ENCODE measurements at places on chromosomes 1 and 21.

DNA sequence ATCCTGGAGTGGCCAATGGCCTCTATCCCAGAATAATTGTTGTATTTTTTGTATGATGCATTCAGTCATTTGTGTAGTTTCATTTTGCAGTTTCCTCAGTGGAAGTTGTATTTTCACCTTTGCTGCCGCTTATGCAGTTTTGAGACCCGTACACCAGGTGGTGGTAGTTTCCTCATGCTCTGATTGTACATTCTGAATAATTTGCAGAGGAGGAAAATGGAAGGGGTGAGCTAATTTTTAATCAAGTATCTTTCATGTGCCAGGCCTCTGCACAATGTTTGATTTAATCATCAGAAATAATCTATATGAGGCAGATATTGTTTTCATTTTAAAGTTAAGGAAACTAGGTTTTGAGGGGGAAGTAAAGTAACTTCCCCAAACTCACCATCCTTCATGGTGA, 29.5 kb downstream of the HLX start:
- DNase-seq: no peak

DNA sequence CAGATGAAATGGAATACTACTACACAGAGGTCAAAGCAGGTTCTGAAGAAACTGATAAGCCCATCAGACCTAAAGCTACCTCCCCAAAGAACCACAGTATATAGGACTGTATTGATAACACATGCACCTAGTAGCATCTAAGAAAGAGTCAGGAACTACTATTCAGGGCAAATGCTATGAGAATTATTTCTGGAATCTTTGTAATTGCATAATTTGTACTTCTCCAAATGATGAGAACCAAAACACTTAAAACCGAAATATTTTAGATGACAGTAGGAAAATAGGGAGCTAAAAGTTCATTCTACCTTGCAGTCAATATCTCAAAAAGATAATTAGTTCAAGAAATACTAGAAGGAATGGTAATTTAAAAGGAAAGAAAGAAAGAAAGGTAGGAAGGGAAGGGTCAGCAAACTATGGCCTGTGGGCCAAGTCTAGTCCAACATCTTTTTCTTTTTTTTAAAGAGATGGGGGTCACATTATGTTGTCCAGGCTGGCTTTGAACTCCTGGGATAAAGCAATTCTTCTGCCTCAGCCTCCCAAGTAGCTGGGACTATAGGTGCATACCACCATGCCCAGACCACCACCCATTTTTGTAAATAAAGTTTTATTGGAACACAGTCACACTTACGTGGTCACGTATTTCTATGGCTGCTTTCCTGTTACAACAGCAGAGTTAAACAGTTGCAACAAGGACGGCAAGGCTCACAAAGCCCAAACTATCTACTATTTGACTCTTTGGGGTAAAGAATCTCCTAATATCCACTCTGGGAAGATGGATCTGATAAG, 24.0 kb downstream of the EGLN1 start:
- DNase-seq: no peak

DNA sequence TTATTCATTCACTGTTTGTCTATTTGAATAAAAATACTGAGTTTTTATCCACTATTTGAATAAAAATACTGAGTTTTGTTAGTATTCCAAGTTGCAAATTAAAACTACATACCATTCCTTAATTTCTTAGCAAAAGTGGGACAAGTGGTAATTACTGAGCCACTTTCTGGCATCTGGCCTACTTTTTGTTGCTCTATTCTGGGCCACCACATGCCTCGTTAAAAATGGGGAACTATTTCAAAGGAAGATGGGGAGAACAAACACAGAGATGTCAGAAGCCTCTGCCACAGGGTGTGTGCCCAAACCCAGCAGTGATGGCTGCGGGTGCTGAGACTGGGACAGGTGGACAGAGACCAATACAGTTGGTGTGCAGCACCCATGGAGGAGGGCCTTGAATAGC, 14.6 kb downstream of the PIGP start:
- no peak for DNase-seq

DNA sequence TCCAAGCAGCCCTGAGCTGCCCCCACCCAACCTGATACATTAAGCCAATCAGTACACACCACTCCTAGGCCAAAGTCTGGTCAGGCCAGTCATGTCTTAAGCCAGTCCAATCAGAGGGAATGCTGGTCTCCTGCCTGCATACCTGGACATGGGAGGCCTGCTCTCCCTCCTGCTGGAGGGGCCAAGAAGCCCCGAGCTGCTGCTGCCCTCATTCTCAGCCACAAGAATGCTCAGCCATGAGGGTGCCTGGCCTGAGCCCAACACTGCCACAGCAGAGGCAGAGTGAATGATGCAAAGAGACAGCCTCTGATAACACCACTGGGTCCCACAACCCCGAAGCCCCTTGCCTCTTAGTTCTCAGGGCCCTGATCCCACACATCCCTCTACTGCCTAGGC, 23.0 kb downstream of the CHD5 start:
- DNase-seq: no peak

- no peak for DNase-seq
Observed at GRCh38 chr1:245859493-245860114, 647.5 kb downstream of the SMYD3 start.

DNA sequence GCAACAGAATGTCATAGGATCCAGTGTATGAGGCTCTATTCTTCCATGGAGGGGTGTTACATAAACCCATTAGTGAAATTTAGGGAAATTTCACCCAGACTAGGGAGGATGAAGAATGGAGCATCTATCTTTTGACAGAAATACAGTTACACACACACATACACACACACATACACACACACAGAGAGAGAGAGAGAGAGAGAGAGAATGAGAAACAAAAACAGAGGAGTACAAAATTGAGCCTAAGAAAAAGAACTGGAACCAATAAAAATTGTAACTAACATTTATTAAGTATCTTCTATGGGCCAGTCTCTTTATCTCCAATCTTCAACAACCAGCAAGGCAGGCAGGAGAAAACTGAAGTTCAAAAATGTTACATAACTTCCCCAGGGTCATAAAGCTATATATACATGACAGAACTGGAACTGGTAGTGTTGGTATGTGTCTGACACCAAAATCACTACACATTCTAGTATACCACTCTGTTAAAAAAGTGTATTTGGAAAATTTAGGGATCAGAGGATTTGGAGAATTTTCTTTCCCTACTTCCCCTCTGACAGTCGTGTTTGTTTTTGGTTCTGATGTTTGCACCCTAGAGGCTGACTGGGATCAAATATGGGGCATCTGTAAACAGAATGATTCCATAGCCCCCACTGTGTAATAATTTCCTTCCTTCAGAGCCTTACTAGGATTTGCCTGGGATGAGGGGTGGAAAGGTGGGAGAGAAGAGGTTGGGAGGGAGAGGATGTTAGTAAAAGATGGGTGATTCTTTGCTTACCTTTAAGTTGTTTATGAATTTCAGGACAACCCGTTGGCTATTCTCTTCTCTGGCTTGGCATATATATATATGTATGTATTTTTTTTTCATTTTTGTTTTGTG, 1.0 kb upstream of the ZFYVE9 start:
- no peak for DNase-seq

DNA sequence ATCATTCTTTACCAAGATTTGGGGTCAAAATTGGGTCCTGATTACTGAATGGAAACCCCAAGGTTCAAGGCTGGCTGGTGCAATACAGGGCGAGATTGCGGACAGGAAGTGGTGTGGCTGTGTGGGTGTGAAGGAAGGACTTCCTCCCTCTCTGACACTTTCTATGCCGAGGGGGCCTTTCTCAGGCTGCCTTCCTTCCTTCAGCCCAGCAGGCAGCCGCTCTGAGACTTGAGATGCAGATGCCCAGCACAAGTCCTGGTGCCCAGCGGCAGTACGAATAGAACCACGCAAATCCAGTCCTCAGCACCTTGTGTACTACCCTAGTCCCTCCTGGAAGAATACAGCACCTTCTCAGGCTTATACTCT, 16.3 kb downstream of the BATF3 start:
- DNase-seq: peak; percentile 26

DNA sequence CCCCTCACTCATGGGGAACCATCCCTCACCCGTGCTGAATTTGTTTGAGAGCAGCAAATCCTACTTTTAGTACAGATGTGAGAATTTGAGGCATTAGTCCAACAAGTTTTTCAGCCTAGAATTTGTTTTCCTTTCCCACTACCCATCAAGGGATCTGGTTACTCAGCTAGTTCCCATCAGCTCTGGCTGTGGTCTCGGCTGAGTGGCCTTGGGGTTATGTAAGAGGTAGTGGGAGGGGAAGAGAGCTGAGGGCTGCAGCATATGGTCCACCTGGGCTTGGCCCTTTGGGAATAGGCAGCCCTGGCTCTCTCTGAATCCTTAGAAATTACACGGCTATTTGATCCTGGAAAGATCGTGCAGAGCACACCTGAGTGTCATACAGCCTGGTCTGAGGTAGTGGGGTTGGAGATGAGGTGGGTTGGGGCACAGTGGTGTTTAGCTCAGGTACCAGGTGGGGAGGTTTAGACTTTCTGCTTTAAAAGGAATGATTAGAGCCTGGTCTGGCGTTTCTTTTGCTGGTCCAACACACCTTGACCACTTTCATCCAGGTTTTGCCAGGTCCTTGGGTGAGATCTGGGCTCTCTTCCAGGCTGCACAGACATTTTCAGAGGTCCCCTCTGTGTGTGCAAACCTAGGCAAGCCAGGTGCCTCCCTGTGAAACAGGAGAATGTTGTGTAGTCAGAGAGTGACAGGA, 4.2 kb downstream of the GSTM4 start:
- DNase-seq: no peak

GRCh38 chr21:42845296-42845965, 33.9 kb downstream of the WDR4 start:
- DNase-seq: peak; percentile 8

DNA sequence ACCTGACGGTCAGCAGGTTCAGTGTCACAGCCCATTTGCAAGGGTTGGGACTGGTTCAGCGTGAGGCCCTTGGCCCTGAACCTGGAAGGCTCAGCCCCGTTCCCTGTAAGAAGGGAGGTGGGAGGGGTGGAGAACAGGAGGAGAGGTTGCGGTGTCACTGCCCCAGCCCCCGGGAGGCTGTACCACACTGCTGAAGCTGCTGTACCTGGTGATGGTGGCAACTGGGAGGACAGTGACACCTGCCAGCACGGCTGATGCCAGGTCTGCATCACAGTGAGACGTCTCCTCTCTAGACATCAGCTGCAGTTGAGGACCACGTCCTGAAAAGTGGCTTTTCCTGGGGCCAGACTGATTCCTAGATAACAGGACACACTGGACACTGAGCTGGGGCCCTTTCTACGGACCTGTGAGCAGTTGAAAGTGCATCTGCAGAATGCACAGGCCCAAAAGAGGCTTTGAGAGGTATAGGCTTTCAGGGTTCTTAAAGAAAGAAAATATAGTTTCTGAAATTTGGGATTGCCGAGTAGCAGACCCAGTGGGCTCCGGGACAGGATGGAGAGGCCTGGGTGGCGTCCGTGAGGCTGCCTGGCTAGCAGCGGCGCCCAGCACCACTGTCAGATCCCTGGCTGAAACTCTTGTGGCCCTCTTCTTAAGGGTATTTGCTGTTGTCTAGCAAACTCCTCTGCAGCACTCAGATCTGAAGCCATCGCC, 47.7 kb downstream of the COQ8A start:
- no peak for DNase-seq

- DNase-seq: no peak
Observed at GRCh38 chr1:36367798-36368197, 17.9 kb downstream of the STK40 start.

GRCh38 chr1:209567698-209568175, 15.8 kb upstream of the CAMK1G start:
- no peak for DNase-seq
